ENCODE measurements at places on chromosomes 7 and 10. TPM values are rescaled to one million over a fixed set of nuclear protein-coding genes. Genes with fewer than 3 reads are reported as not detected.

The UTF1 gene
- total RNA-seq = not detected

The FAM180A gene
- total RNA-seq = not detected

The STRIP2 gene
- 5.5 TPM for total RNA-seq

The LRMDA gene
- total RNA-seq = 7.1 TPM

The NUTM2D gene
- 0.81 TPM for total RNA-seq

The FGFR2 gene
- total RNA-seq = 0.16 TPM

The GNAT3 gene
- total RNA-seq = not detected

The PTPN12 gene
- 37.5 TPM for total RNA-seq

The TMEM196 gene
- 0.13 TPM for total RNA-seq

The PTPRZ1 gene
- total RNA-seq = not detected

The AGBL3 gene
- total RNA-seq = 0.89 TPM

The PCGF5 gene
- total RNA-seq = 21.6 TPM

The DPP6 gene
- total RNA-seq = 0.25 TPM
